ENCODE measurements at places on chromosomes 3 and 15.

GRCh38 chr3:107242579-107242978 lies 134.7 kb upstream of the CCDC54 start:
- DNase-seq = peak; percentile 23

- no peak for DNase-seq
These were observed 199.3 kb upstream of the BCL6 start for GRCh38 chr3:187944390-187945179.

GRCh38 chr15:94203306-94203705 lies 28.1 kb upstream of the MCTP2 start:
- DNase-seq = no peak

- no peak for DNase-seq
These were observed 122.7 kb upstream of the RASGRP1 start for GRCh38 chr15:38687340-38687739.

GRCh38 chr3:137970914-137971831 lies 38.8 kb upstream of the CLDN18 start:
- DNase-seq = peak; percentile 67

- DNase-seq = peak; percentile 34
These were observed 3.6 kb upstream of the MYH15 start for GRCh38 chr3:108513961-108514360.

DNA sequence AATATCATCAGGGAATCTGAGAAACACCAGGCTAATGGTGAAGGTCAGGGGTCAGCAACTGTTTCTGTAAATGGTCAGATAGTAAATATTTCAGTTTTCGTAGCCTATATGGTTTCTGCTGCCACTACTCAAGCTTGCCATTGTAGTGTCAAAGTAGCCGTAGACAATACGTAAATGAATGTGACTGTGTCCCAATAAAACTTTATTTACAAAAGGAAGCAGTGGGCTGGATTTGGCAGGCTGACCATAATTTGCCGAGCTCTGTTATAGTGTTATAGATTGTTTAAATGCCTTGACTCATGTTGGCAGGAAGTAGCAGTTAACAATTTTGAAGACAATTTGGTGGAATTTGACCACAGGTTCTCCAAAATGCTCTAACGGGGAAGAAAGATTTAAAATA lies 548.2 kb downstream of the FOXP1 start:
- peak; percentile 74 for DNase-seq

DNA sequence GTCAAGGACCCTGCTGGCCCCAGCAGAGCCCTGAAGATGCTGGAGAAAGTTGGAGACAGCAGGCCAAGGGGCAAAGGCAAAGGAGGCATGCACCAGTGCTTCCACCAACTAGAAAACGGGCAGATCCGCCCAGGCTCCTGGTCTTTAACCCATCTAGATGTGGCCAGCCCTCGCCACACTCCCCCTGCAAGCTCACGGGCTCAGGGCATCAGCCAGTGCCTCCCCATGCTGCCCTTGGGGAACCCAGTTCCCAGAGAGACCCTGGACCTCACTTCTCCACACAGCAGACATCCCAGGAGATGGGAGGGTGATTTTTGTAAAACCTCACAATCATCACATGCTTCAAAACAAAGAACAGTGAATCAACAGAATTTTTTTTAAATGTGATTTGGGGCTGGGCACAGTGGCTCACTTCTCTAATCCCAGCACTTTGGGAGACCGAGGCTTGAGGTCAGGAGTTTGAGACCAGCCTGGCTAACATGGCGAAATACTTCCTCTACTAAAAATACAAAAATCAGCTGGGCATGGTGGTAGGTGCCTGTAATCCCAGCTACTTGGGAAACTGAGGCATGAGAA lies 24.5 kb downstream of the CYFIP1 start:
- no peak for DNase-seq

DNA sequence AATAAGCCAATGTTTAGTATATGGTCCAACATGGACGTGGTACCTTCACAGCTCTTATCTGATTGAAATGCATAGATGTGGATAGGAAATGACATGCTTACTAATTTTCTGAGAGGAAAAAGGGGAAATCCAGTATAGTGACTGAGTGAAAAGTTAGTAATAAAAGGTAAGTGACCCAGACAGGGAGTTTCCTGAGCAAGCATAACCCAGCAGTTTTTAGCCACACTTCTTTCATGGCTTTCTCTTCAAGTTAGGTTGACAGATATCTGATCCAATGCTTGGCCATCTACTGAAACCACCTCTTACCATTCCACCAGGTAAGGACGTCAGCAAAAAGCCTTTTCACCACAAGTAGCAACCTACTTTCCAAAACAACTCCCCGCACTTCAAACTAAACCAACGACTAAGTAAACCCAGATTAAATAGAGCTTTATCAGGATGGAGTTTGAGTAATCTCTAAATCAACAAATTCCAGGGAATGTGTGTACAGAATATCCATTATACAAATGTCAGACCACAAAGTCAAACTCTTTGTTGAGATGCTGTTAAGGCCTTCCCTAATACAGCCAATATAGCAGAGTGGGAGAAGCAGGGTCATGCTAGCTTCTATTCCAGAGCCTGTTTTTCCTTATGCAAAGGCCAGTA lies 329.7 kb downstream of the RORA start:
- no peak for DNase-seq

GRCh38 chr15:47963265-47963664 lies 157.5 kb upstream of the SLC24A5 start:
- no peak for DNase-seq

- DNase-seq = no peak
These were observed 87.7 kb downstream of the RBPMS2 start for GRCh38 chr15:64687688-64688087.

DNA sequence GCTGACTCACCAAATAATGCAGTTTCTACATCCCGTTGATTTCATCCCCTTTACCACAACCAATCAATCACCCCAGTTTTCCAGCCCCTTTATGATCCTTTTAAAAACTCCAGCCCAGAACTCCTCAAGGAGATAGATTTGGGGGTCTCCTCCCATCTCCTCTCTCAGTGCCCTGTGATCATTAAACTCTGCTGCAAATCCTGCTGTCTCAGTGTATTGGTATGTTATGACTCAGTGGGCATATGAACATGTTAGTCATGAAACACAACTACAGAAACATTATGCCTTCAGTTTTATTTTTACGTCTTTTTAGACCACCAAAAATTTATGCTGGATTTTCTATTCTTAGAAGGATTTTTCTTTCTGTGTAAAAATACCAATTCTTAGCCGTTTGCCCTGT lies 213.7 kb downstream of the DIPK2A start:
- DNase-seq = peak; percentile 43

DNA sequence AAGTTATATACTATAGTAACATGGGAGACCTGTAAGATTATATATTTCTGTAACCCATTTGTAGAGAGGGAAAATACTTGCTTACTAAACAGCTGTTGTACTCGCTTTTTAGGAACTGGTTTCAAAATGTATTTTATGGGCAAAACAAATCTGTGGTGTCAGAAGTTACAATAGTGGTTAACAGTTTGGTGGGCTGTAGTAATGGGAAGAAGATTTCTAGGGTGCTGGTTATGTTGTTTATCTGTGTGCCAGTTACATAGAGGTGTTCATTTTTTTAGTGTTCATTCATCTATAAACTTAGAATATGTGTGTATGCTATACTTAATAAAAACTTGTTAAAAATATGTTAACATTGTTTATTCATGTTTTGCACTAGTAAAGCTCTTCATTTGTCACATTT lies 42.1 kb downstream of the RNF111 start:
- DNase-seq = no peak

DNA sequence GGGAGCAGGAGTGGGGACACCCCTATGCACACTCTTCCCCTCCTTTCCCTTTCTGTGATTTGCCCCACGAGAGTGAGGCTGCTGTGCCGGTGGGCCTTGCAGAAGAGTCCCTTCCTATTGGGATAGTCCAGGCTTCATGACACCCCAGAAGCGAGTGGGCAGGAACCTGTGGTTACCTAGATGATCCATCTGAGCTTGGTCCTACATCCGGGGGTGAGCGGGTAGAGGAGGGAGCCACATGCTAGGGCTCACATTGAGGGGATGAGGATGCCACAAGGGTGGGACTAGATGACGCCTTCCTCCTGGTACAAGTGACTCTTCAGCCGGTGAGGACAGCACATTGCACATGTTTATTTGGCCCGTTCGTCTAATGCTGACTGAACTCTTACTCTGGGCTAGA lies 43.1 kb upstream of the ADPGK start:
- no peak for DNase-seq

DNA sequence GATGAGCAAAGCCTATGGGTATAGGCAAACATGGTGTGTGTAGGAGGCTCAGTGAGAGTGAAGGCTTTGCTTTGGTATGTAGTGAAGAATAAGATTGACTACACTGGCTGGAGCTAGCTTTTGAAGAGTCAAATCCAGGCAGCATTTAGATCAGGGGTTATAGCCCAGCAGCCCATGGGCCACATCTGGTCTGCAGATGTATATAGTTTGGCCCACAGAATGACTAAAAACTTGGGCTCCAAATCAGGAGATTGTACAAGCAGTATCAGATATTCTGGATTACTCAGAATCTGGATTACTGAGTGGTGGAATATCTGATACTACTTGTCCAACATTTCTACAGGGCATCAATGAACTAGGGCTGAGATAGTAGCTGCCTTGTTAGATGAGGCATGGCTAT lies 92.9 kb upstream of the FGF7 start:
- peak; percentile 8 for DNase-seq

DNA sequence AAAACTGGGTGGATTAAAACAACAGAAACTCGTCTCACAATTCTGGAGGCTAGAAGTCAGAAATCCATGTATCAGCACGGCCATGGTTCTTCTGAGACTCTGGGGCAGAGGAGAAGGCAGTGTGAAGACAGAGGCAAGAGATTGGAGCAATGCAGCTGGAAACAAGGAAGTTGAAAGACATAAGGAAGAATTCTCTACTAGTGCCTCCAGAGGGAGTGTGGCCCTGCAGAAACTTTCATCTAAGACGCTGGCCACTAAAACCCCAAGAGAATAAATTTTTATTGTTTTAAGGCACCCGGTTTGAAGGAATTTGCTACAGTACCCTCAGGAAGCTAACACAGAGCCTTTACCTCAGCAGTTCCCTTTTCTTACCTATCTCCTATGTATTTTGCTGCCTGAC lies 1012.2 kb upstream of the CADM2 start:
- DNase-seq = no peak

DNA sequence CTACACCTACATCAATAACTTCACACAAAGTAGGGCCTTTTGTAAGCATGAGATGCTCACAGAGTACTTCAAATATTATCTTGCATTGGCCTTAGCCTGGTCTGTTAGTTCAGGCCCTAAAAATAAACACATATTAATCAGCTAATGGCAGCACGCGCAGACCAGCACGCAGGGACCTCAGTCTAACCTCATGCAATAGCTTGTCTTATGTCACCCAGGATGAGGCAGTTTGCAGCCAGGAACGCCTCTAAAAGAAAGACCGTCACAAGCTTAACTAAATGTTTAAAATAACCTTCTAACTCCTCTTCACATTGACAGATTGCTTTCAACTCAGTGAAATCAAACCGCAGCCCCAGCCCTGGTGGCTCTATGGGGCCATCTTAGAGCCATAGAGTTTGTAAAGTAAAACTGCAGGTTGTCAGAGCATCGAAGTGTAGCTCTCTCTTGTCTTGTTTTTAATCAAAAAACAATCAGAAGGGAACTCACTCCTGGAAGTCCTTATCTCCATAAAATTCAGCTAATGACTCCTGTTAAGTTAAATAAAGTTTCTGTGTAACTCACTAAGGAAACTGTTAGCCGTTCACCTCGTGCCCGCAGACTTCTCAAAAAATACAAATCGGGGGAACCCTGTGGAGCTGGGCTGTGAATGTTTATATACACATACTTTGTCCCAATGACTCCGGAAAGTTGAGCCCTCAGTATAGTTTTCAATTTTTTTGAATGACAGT lies 212.6 kb downstream of the CDIN1 start:
- no peak for DNase-seq

GRCh38 chr3:185715091-185715490 lies 109.8 kb downstream of the IGF2BP2 start:
- peak; percentile 83 for DNase-seq

GRCh38 chr3:151293127-151293526 lies 14.8 kb upstream of the P2RY14 start:
- DNase-seq = no peak

DNA sequence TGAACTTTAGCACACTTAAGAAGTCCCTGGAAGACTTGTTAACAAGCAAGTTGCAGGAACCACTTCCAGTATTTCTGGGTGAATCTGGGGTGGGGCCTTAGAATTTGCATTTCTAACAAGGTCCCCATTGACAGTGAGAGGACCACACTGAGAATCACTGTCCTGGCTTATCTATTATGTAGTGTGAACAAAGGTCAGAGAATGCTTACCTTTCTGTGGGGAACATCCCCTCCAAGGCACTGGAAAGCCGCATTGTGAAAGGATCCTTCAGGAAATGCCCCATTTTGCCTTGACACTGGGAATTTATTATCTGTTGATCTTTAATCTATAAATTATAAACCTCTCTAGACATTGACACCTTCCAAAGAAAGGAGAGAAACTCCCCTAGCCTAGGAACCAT lies 74.8 kb downstream of the IGF2BP2 start:
- no peak for DNase-seq

GRCh38 chr3:60009931-60010478 lies 960.2 kb upstream of the CFAP20DC start:
- no peak for DNase-seq

GRCh38 chr15:72820278-72820677 lies 36.7 kb upstream of the ADPGK start:
- DNase-seq = no peak

GRCh38 chr15:80577552-80578205 lies 117.4 kb upstream of the ABHD17C start:
- DNase-seq = no peak

DNA sequence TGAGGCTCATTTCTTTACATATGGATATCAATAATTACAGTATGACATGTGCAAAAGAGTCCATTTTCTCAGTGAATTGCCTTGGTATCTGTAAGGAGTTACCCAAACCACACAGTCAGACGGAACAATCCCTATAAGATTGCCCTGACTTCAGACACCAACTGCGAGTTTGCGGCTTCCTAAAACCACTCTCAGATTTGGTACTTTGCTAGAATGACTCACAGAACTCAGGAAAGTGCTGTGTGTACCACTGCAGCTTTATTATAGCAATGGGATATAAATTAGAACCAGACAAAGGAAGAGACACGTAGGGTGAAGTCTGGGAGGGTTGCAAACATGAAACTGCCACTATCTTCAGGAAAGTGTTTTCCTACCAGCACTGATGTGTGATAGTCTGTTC lies 45.8 kb upstream of the ATP13A3 start:
- DNase-seq = peak; percentile 73

GRCh38 chr3:14988988-14989394 lies 41.6 kb downstream of the NR2C2 start:
- no peak for DNase-seq

DNA sequence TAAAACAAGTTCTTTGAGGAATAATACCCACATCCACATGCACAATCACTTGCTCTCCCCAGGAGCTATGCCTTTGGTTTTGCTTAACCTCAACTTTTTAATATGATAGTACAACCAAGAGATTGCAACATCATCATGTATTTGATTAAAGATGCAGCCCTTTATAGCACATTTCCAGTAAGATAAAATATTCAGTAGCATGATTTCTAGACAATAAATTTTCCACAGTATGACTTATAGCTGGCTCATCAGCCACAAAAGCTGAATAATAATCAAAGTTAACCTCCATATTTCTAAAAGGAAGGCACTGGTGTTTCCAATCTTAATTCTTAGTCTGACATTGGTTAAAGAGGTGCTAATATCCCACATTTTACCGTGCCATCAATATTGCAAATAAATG lies 622.5 kb downstream of the TBL1XR1 start:
- DNase-seq = no peak

Measured in EL (cell line).